ENCODE measurements at places on chromosomes 2 and 18.

GRCh38 chr2:75356865-75357264 lies 157.5 kb upstream of the TACR1 start:
- no peak for DNase-seq

- DNase-seq: no peak
Observed at GRCh38 chr18:69838620-69839411, 108.9 kb downstream of the CD226 start.

DNA sequence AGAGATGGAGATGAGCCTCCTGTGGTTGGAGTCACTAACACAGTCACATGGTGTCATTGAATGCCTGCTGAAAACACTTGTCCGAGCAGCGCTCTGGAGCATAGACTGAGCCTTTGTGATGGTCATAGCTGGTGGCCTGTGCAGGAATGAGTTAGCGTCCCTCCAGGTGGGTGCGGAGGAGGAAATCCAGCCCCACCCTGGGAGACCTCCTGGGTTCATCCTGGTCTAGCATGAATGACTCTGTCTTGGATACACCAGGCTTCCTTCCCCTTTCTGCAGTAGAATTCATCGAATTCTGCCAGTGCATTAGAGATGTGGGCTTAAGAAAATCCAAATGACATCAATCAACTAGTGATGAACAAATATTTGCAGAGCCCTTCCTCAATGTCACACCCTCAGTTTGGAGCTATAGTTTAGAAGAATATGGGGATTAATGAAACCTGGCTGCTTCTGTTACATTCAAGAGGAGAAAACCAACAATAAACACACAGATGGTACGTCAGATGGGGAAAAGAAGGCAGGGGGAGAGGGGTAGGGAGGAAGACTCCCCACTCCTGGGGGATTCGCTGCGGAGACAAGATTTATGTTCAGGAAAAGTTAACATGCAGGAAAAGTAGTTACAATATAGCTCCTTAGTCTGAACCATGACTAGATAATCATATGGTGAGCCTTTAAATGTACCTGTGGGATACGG lies 136.7 kb downstream of the DDX1 start:
- no peak for DNase-seq

- no peak for DNase-seq
Observed at GRCh38 chr2:63538390-63538789, 49.9 kb downstream of the WDPCP start.

DNA sequence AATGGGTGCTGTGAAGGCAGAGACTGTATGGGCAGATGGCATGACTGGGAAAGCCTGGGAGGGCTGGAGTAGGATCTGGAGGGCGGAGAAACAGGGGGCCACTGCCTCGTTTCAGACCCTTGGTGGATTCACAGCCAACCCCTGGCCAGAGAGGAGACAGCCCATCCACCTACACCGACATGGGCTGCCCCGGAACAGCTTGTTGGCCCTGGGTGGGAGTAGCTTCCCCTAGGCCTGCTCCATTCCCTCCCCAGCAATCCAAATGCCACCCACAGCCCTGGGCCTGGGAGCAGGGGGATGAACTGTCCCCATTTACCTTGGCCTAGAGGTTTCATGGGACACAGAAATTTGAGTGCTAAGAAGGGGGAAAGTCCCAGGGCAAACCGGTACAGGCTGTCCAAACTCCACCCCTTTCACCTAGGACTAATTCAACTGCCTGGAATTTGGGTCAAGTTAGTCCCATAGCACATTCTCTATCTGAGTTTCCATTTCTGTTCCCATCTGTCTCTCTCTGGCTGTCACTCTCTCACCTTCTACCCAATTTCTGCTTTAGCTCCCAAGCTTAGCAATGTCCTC lies 37.0 kb downstream of the LBH start:
- no peak for DNase-seq

DNA sequence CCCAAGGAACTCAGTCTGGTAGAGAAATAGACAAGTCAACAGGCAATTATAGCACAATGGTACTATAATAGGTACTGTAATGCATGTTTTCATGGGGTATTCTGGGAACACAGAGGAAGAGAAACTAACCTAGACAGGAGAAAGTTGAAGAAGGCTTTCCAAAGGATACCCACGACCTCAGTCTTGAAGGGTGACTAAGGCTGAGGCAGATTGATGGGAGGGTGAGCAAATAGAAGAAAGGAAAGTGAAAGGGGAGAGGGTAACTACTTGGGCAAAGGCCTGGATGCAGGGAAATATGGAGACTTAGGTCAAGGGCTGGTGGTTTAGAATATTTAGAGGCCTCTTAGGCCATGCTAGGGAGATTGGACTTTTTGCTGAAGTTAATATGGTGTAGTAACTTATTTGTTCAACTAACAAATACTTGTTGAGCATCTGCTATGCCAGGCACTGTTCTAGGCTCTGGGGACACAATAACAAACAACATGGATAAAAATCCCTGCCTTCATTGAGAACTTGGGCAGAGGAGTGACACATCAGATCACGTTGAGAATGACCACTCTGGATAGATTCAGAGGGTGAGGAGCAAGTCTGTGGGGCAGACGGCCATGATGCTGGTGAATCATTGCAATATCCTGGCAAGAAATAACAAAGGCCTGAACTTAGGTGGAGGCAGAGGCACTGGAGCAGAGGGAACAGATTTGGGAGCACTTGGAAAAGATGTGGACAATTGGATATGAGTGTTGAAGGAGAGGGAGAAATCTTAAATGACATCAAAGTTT lies 56.4 kb downstream of the PLB1 start:
- DNase-seq: no peak

DNA sequence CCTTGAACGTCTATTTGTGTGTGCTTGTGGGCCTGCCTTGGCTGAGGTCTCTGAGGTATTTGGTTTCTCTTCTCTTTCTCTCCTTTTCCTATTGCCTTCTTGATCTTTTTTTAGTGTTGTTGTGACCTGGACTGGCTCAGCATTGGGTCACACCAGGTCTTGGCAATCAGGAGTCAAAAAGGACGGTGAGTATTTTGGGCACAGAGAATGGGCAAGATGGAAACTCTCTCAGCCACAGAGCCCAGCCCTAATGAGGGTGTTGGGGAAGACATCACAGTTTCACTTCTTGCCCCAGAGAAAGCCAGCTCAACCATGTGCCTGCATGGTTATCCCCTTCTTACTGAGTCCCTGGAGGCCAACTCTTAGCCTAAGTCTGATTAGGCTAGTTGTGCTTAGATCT lies 13.7 kb upstream of the INO80C start:
- DNase-seq: no peak

DNA sequence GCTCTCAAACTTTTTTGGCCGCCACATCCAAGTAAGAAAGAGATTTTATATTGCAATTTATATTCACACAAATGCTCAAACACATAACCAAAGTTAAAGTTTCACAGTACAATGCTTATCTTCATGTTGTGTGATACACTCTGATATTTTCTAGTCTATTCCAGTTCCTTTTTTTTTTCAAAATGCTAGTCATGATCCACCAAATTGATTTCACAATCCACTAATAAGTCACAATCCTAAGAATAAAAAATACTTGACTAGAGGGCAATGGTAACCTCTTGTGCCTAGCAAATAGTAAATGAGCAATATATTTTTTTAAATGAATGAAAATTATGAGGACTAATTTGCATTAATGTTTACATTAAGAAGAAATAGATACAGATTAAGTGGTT lies 5.8 kb upstream of the PTPN4 start:
- no peak for DNase-seq

GRCh38 chr2:42810971-42811811 lies 18.8 kb upstream of the HAAO start:
- peak; percentile 22 for DNase-seq

DNA sequence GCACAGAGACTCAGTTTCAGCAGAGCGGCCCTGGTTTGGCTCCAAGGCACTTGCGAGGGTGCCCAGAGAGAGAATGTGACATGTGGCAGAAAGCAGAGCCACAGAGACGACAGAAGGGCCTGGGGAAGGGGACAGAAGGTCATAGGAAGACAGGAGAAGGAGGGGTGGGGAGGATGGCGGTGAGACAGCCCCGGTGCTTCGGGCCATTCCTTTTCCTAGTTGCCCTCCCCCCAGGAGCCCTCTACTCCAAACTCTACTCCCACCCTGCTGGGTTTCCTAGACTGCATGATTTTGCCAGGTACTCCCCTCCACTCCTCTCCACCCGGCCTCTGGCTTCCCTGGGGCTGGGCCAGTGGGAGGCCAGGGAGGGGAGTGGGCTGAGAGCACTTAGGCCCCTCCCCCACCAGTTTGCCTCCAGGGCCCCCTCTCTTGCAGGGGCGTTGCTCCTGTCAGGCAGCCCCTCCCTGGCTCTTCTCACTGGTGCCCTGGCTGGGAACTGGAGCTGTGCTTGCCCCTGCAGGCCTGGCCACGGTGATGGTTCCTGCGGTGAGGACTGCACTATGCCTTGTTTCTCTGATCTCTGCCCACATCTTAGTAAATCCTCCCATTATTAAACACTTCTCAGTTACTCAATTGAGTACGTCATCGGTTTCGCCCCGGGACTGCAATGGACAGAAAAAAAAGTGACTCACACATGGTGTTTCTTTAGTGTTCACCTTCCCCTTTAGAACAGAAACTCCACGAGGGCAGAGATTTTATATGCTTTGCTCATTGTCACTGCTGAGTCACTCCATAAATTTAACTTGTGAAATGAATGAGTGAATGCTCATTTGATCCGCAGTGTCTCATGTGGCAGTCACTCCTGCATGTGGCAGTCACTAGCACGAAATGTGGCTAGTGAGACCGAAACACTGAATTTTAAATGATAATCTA lies 58.7 kb upstream of the SP3 start:
- DNase-seq: no peak

GRCh38 chr18:51711298-51711889 lies 513.9 kb upstream of the MEX3C start:
- no peak for DNase-seq

- DNase-seq: no peak
Observed at GRCh38 chr2:217714287-217714751, 288.5 kb downstream of the TNS1 start.

GRCh38 chr2:202335791-202336467 lies 40.2 kb upstream of the BMPR2 start:
- no peak for DNase-seq

- DNase-seq: no peak
Observed at GRCh38 chr2:32264422-32265105, at the start of gene NLRC4. Gene NLRC4, minus strand, starts transcription at chr2:32264886. Its CDS starts 8,111 bp downstream, at chr2:32256775.

DNA sequence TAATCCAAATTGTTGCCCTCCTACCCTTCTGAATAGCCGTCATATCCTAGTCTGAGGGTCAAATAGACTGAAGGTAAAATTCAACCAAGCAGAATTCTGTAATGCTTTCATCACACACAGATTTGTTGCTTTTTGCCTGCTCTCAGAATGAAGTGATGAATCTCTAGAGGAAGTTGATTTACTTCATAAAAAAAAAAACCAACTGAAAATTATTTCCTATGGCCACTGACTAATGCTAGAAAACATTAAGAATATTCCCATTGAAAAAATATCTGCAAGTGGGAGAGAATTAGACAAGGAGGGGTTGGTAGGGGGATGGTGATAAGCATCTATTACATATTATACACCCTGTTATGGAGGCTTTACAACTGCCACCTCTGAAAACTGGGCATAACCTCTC lies 2.3 kb upstream of the IL1RL2 start:
- DNase-seq: no peak

DNA sequence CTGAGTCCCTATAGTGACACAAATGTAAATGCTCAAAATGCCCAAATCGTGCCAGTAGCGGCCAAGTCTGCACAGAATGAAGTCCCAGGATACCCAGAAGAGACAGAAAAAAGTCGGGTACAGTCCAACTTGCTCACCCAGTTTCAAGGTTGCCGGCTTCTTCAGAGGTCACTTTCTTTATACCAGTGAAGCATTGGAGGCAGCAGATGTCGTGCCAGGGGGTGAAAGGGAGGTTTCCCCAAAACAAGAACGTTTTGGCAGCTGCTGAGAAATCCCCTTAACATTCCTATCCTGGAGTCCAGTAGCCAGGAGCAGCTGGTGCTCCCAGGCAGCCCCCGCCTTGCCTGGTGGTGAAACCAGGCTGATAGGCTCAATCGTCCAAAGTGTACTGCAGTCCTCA lies 58.1 kb upstream of the MCFD2 start:
- DNase-seq: no peak

DNA sequence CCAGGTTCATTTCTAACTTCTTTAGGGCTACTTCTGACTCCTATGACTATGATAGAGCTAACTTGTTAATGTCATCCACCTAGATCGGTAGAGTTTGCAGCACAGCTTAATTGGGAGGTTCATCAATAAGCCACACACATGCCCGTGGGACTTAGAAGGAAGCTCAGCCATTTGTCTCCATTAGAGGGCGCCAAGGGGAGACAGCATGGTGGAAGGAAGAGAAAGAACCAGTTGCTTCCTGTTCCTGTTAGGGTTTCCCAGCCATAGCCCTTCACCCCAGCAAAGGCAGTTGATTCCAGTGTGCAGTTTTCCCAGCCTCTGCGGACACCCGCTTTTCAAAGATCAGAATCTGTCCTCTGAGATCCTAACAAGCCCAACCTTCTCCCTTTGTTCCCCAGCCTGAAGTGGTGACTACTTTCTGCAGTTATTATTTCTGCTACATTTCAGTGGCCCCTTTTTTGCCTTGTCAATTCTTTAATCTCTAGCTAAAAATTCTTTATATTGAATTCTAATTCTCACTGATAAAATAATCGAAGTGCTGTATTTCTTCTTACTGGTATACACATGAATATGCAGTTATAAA lies 30.3 kb downstream of the MAIP1 start:
- DNase-seq: peak; percentile 3

DNA sequence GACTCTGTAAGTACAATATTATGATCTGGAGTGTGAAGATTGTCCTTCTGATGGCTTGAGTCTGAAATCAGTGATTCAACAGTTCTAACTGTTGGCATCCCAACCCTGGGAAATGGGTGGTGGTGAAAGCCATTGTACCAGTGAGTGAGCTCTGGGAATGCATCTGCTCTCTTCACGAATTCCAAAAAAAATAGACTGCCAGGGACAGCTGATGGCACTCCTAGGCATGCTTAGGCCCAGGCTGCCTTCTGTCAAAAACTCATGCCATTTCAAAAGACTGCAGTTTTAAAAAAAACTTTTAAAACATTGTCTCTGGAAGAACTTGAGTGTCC lies 20.3 kb downstream of the OXER1 start:
- DNase-seq: no peak

- DNase-seq: no peak
Observed at GRCh38 chr2:201467666-201468065, 16.1 kb downstream of the STRADB start.

GRCh38 chr2:178828486-178828881 lies 21.3 kb upstream of the TTN start:
- DNase-seq: no peak

DNA sequence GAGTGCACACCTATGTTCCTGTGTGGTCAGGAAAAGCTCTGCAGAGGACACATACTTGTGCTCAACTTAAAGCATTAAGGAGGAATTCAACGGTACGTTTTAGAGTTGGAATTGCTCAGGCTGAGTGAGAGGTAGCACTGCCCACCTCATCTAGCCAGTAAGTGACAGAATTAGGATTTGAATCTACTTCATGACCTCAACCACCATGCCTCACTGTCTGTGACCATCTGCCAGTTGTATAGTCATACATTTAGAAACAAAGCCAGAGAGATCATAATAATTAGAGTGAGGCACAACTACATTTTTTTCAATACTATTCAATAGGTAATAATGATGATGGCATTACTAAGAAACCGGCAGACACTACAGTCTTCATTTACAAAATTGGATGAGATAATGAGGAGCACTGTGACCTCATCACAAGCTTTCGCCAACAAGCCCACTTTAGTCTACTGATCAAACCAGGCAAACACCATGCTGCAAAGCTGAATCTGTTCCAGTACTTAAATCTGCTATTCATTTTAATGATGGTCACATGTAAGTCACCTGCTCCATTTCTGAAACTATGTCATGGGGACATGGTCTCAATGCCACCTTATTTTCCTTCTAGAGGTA lies 1018.4 kb downstream of the TMEM182 start:
- DNase-seq: no peak

Data from activated CD8-positive, alpha-beta memory T cell treated with anti-CD3 and anti-CD28 coated beads for 1 hour (primary cell).